Left forelimb (tissue), 1 donor: ENCODE measurements at places on chromosomes 2 and 18.

GRCh38 chr2:229740279-229740678, 25.9 kb upstream of the DNER start:
- no peak for DNase-seq

DNA sequence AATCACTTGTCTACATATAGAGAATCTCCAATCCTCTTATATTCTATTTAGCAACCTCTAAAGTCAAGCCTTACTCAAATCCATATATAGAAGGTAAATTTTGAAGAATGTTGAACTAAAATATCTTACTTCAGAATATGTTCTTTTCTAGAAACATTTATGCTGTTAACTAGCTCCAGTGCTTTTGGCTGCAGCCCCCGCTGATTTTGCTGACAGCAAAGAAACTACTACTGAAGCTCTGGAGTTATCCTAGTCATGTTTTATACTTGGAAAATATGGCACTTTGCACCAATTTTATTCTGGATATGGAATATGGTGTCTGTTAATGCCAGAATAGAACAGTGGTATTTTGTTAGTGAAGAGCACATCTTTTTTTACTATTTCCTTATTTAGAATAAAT, 212.4 kb upstream of the FSIP2 start:
- DNase-seq = no peak

DNA sequence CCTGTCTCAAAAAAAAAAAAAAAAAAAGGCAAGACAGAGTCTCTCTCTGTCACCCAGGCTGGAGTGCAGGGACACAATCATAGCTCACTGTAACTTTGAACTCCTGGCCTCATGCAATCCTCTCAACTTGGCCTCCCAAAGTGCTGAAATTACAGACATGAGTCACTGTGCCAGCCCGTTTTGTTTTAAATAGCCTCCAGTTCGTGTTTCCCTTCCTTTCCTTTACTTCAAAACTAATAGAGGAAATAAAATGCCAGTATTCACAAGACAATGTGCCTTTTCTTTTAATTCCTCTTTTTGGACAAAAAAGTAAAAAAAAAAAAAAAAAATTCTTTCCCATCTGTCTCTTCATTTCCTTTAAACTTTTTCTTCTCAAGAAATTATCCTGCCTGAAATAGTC, 54.5 kb upstream of the ACMSD start:
- DNase-seq = no peak

- no peak for DNase-seq
Observed at GRCh38 chr2:31282634-31283033, 48.7 kb downstream of the EHD3 start.

DNA sequence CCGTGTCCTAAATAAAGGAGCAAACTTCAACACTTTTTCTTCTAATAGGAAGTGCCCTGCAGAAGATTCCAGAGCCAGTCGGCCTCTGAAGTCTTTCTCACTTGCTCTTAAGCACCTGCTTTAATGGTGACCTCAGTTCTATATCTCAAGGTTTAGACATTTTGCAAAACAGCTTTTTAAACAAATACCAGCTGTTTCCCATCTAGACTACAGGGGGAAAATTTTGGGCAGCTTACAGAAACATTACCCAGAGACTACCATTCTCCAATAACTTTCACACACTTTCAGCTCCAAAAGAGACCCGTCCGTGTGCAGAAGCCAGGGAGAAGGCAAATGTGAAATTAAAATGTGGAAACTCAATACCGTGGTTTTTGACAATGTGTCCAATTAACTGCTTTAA, 285.3 kb upstream of the CCDC68 start:
- no peak for DNase-seq

DNA sequence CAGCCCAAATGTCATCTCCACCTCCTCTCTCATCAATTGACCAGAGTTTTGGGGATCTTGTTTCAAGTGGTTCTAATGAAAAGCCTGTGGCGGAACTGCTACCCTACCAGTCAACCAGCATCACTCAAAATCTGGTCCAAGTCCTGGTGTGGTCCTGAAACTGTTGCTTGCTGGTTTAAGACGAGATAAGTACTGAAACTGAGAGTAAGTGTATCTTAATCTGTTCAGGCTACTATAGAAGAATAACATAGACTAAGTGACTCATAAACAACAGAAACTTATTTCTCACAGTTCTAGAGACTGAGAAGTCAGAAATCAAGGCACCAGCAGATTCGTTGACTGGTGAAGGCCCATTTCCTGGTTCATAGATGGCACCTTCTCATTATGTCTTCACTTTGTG, 879 bp upstream of the GALNT5 start:
- no peak for DNase-seq
